HAP-1 (cell line): ENCODE measurements at places on chromosomes 16 and 17.

DNA sequence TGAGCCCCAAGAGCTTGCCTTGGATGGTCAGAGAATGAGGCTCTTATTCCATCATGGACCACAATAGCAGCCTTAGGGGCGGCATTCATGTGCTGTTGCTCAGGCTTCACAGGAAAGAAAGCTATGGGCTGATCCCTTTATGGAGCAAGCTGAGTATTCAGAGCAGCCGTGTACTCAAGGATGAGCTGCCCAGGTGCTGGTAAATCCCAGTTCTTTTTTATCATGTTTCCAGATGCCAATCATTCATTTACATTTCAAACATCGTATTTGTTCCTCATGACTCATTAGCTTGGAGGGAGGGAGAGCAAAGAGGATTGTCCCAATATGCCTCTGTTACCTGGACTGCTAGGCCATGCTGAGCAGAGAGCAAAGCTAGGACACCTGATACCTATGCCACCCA is 475.7 kb downstream of the SHISA9 start:
- no peak for DNase-seq

DNA sequence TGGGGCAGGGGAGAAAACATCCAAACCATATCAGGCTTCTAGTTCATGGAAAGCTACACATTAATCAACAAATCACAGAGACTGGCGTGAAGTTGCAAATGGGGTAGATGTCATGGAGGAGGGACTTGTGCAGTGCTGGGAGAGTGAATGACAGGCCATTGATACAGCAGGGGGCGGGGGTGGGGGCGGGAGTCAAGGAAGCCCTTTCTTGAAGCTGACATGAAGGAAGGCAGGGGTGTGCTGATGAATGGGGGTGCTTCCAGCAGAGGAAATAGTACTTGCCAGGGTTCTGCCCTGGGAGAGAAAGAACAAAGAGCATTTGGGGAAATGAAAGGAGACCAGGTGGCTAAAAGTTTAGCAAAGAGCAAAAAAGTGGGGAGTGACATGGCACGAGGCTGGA is 269.9 kb downstream of the SHISA9 start:
- DNase-seq: no peak

DNA sequence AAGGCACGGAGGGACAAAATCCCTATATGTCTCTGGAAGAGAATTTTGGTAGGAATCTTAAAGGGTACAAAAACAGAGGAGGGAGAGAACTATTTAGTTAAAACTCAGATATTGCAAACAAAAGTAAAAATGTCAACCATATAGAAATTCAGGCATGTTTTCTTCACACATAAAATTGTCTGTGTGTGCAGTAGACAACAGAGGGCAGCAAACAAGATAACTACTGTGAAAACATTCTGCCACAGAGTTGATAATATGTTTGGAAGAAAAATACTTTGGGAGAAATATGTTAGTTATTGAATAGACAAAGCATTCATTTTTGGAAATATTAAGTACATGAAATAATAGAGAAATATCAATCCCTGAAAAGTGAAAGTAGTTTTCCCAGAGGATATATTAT is 56.2 kb downstream of the SNX11 start:
- no peak for DNase-seq

- DNase-seq: no peak
Measured at GRCh38 chr16:13372421-13372820, 471.0 kb downstream of the SHISA9 start.

DNA sequence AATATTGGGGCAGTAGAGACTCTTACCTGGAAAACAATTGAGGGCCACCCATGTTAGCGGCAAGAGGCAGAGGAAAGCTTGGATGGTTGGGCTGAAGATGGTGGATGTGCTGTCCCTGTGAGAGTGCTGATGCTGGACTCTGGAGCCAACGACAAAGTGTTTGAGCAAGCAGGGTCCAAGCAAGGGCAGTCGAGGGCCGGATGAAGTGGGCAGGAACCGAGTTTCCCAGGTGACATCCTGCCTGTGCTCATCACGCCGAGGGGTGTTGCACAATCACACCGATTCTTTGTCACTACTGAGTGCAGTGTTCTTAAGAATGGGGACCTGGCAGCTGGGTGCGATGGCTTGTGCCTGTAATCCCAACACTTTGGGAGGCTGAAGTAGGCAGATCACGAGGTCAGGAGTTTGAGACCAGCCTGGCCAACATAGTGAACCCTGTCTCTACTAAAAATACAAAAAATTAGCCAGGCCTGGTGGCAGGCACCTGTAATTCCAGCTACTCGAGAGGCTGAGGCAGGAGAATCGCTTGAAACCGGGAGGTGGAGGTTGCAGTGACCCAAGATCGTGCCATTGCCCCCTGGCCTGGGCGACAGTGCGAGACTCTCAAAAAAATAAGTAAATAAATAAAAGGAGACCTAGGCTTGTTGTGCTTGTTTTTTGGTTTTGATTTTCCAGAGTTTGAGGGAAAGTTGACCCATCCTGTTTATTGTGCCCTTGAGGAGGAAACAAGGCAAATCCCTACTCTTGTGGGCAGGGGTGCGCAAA is 6.1 kb downstream of the PYCARD start:
- no peak for DNase-seq

DNA sequence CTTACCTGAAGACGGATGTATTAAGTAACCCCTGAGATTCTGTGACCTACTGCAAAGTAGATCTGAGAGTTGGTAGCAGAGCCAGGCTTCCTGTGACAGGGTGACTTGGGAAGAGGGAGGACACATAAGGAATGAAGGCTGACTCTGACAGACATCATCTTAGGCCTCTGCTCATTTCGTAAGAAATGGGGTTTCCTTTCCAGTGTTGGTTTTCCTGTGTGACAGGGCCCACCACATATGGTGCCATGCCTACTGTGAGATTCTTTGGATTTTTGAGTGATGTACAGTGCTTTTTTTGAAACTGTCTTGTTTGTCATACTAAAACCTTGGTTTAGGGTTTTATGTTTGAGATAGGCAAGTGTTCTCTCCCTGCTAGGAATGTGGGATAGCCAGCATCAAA is 12.7 kb downstream of the LIG3 start:
- no peak for DNase-seq

DNA sequence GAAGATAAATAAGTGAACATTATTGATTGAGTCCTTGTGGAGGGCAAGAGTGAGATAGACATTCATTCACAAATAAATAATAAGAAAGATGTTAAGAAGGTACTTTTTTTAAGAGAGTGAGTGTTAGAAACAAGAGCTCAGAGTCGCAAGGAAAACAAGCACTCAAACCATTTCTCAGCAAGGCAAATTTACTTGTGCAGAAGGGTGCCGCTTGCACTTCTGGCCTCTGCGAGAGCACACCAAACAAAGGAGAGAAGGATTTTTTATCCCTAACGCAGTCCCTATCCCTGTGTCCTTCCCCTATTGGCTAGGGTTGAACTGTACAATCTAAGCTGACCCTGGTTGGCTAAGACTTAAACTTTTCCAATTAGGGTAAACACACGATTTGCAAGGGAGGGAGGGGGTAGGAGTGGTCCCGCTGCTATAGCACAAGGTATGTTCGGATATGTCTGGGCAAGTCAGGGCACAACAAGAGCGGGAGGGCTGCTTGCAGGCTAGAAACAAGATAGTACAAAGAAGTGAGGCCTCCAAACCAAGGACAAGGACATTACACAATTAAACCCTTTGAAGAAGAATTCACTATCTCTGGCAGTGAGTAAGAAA is 156.2 kb downstream of the PPM1E start:
- no peak for DNase-seq

DNA sequence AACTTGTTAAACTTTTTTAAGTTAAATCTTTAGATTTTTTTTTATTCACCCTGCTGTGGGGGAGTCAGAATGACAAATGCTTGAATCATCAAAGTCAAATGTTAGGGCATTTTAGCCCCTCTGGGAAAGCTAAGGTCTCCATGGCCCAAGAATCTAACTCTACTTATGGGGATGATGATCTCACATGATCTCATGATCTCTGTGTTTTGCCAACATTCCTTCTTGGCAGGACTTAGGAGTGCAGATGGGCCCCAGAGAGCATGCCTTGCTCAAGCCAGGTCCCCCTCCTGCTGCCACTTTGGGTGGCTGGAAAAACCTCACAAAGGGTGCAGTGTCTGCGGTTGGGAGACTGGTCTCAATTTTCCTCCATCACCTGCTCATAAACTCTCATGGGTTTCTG is 108.6 kb downstream of the PRKCB start:
- DNase-seq: no peak

GRCh38 chr16:27214084-27214961 is 11.0 kb downstream of the KDM8 start:
- DNase-seq: no peak

GRCh38 chr16:24838554-24839266 is 7.1 kb upstream of the SLC5A11 start:
- no peak for DNase-seq

DNA sequence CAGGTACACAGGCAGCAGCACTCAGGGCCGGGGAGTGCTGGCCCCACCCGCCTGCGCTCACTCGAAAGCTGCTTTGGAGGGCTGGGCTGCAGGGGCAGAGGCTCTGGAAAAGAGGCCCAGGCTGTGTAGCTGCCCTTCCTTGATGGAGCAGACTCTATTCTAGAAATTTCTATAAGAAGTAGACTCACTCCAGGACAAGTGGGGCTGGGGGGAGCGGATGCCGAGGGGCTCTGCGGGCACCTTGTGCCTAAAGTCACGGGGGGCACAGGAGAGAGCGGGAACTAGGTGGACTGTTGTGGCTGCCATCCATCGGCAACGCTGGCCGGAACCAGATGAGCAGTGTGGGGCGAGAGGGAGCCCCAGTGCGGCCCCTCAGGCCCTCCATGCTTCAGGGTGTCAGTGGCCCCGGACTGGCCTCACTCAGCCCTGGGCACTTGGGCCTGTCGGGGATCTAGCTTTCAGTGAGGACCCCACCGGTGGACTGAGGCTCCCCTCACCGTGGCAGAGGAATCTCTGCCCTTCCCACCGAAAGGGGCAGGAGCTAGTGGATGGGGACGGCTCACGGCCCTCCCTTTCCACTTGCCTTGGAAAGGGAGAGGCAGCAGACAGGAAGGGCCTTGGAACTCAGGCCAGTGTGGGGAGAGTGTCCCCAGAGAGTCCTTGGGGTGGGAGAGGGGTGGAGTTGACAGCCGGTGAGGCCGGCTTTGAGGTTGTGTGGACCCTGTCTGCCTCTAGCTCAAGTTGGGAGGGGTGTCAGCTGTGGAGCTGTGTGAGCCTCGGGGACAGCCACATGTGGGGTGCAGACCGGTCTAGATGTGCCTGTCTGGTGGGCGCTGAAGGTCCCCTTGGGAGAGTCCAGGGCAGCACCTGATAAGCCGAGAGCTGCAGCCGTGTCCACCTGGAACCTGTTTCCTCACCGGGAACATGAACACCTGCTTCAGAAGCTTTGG is 16.6 kb downstream of the ENDOV start:
- no peak for DNase-seq

DNA sequence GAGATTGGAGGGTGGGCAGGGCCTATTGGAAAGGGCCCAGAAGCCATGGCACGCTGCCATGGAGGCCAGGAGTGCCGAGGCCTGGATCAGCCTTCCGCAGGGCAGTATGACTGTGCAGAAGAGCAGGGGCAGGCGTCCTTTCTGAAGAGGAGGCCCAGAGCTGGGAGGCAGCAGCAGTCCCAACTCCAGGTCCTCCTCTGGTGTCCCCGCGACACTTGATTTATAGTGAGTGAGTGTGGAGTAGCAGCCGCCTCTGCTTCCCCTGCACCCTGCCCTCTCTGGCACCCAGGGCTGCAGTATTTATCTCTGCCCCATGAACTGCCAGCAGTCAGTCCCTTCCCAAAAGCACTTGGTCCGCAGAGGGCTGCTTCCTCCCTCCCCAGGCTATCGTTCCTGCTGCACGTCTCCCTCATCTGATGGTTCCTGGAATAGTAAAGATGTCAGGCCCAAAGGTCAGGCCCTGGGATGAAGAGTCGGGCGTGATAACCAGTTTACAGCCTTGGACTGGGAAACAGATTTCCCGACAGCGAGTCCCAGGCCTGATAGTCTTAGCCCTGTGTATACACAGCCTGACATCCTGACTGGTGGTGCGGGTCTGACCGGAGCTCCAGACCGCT is 32.9 kb downstream of the PGS1 start:
- DNase-seq: no peak

DNA sequence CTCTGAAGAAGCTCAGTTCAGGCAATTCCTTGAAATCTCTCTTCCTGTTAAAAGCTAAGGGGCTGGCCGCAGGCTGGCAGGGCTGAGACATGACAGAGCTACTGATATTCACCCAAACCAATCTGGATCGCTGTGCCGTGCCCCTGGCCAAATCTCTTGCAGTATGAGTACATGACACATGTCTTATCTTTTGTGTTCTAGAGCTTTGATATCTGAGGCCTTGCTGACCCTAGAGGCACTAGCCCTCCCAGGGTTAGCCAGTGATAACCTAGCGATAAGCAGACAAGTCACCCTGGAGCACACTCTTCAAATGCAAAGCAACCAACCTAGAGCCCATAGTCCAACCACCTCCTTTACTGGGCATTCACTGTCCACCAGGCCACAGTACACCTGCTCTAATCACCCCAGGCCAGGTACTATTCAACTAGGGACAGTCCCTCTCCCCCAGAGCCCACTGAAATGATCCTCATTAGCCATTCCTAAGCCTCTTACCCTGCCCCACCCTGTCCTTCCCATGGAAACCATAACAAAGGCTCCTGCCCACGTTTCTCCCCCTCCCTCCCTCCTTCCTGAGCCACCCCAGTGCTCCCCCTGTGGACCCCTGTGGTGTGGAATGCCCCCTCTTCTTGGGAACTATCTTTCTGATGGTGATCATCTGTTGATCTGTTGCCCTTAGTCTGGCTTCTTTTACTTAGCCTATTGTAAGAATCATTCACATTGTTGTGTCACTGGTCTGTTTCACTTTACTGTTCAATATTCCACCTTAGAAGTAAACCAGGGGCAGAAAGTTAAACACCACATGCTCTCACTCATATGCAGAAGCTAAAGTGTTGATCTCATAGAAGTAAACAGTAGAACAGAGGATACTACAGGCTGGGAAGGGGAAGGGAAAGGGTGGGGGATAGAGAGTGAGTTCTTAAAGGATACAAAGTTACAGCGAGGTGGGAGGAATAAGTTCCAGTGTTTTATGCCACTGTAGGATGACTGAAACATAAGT is 52.5 kb downstream of the TEKT5 start:
- no peak for DNase-seq

GRCh38 chr17:1590029-1590746 is 27.6 kb upstream of the PITPNA start:
- no peak for DNase-seq

- peak; percentile 46 for DNase-seq
Measured at GRCh38 chr16:87702325-87702811, 63.4 kb downstream of the KLHDC4 start.

GRCh38 chr17:78267253-78268073 is 36.0 kb downstream of the TMEM235 start:
- DNase-seq: no peak

GRCh38 chr16:67237396-67238277 is 9.6 kb downstream of the FHOD1 start:
- DNase-seq: no peak

- DNase-seq: no peak
Measured at GRCh38 chr17:72591289-72592241, 470.7 kb downstream of the SOX9 start.
